ENCODE measurements at places on chromosomes 1 and 21.

- DNase-seq = peak; percentile 42
These were observed 1.9 kb downstream of the MANEAL start for GRCh38 chr1:37795340-37796125.

GRCh38 chr1:165449131-165449530 lies 4.2 kb upstream of the RXRG start:
- DNase-seq = no peak

- DNase-seq = peak; percentile 54
These were observed at the start of gene COL6A1 for GRCh38 chr21:45981151-45982091. Gene COL6A1, plus strand, starts transcription at chr21:45981770. Its CDS starts 81 bp downstream, at chr21:45981851.

DNA sequence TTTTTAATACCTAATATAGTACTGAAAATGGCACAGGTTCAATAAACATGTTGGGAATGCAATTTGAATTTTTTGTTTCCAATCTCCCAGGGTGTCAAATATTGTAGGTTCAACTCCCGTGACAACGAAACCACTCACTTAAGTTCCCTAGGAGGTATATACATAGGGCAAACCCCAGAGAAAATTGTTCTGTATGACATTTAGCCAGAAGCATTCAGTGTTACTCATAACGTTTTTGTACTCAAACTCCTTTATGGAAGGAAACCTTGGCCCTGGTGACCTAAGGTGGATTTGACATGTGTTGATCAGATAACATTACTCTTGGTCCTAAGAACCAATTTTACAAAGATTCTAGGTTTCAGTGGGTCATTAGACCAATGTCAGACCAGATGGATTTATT lies 110.6 kb downstream of the USP25 start:
- no peak for DNase-seq

GRCh38 chr1:163758977-163759670 lies 437.4 kb downstream of the NUF2 start:
- no peak for DNase-seq

DNA sequence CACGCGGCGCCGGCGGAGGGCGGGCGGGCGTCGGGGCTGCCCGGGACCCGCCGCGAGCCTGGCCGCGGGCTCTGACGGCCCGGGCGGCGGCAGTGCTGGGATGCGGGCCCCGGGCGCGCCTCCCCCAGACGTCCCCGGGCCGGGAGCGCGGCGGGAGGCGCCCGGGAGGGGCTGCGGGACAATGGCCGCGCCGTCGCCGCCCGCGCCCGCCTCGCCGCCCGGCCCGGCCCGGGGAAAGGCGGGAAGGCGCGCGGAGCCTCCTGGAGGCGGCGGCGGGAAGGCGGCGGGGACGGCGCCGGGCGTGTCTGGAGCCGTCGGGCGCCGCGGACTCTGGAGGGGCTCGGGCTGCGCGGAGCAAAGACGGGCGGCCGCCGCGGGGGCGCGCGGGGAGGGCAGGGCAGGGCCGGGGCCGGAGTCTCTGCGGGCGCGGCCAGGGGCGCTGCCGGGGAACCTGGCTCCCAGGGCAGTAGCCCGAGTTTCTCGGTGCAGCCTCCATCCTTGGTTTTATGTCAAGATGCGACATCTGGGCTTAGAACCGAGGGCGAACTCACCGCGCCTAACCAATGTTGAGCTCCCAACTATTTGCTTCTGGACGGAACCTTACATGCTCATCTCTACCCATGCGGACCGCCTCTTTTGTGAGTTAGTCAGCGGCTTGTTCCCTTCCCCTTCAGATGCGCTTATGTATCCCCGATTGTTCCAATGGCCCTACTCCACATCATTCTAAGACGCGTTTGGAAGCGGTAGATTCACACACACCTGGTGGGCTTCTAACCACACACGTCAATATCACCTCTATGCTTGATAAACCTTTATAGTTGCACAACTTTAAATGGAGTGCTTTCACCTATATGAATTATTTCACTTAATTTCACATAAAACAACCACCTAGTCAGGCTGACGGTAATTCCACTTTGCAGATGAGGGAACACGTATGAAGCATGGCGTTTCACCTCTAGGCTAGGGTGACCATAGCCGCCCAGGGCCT lies 651 bp downstream of the ZBTB8A start:
- DNase-seq = peak; percentile 54

- DNase-seq = no peak
These were observed 841 bp downstream of the POFUT2 start for GRCh38 chr21:45286671-45287437.

DNA sequence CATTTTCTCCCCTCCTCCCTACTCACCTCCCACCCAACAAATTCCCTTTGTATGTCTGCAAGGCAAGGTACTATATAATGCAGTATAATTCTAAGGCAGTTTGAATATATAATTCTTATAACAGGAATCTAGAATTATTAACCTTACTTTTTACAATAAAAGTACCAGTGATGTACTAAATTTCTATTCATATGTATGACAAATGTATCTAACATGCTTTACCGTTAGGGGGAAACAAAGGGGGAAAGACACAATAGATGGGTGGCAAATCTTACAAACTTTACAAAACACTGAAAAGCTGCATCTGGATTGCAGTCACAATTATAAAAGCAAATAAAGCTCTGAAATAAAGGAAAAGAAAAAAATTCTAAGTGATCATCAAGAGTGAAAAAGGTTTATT lies 2.3 kb downstream of the PIK3R3 start:
- no peak for DNase-seq

- DNase-seq = no peak
These were observed 9.9 kb downstream of the CNIH3 start for GRCh38 chr1:224626042-224626441.

- DNase-seq = no peak
These were observed 3.1 kb downstream of the ACADM start for GRCh38 chr1:75727571-75727970.

DNA sequence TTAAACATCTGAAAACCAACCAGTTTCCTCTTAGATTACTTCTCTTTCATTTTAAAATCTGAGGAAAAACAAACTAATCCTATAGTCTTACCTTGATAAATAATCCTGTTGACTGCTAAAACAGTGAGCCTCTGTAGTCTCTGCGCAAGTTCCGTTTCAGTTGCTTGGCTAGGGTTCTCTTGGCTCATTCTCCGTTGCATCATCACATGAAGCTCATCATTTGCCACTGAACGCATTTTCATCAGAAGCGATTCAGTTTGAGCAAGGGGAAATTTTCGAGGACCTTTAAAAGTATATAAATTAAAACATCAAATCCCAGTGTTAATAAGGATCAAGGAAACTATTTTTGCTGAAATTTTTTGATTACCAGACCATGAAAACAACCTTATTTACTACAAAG lies 96.7 kb upstream of the GNG4 start:
- no peak for DNase-seq

DNA sequence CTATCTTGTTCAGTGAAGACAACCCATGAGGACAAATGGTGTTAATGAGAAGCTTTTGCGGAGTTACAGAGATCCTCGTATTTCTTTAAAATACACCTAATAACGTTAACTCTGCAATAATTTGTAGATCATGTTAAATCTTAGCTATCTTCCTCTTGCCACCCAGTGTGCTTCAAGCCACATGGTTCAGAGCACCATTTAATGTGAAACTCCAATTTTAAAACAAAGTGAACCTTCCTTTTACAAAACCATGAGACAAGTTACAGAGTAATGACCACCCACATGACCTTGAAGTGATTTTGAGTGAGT lies 1.7 kb upstream of the KCNE2 start:
- DNase-seq = no peak

GRCh38 chr1:63322114-63322943 lies at the start of gene FOXD3:
Gene FOXD3, plus strand, starts transcription at chr1:63322567. Its CDS starts 492 bp downstream, at chr1:63323059.
- DNase-seq = no peak

- no peak for DNase-seq
These were observed 270.8 kb downstream of the PRDM2 start for GRCh38 chr1:13970631-13971247.

DNA sequence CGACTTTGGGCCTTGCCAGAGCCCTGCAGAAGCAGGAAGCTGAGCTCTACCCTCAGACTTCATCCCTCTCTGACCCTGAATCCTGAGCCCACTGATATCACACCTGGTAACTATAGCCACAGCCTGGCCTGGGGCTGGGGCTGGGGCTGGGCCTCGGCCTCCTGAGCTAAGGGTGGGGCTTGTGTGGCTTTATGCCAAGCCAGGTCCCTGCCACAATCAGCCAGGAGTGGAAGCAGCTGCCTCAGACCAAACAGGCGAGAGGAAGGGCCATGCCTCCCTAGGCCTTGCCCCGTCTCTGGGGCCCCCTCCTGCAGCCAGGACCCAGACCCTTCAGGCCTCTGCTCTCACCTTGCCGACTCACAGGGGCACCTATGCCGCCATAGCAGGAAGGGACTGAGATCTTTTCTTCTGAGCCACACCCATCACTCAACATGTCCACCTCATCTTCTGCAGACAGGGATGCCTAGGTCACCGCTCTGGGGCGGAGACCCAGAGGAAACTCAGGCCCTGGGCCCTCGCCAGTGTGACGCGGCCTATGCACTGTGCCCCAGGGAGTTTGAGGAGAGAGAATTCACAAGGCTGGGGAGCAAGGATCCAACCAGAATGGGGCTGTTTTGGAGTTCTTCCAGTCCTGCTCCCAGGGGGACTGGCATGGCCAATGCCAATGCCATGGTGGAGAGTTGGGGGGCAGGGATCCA lies 5.7 kb downstream of the UBXN11 start:
- DNase-seq = no peak

DNA sequence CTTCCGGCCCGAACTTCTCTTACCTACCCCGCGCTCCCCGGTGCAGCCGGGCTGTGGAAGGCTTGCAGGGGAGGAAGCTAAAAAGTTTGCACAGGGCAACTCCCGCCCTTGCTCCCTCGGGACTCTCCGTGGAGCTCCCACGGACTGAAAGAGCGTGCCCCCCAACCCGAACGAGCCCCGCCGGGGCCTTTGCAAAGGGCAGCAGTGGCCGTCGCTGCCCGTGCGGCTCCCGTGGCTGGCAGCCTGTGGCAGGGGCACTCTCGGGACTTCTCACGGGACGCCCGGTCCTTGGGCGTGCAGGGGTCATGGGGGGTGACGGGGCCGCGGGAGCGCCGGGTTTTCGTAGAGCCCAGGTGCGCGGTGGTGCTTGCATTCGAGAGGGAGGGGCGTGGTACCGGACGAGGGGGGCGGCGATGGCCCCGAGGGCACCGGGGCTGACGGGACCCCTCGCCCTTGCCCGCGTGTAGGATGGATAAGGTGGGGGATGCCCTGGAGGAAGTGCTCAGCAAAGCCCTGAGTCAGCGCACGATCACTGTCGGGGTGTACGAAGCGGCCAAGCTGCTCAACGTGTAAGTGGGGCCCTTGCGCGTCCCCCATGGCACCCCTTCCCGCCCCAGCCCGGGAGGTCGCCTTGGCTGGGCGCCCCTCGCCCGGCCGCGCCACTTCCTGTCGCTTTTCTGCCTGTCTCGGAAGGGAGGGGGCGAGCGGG lies 711 bp downstream of the GADD45A start:
- peak; percentile 35 for DNase-seq

GRCh38 chr1:189616893-189617292 lies 860.8 kb downstream of the BRINP3 start:
- DNase-seq = no peak

GRCh38 chr1:98963064-98963758 lies 41.5 kb downstream of the PLPPR5 start:
- DNase-seq = no peak

DNA sequence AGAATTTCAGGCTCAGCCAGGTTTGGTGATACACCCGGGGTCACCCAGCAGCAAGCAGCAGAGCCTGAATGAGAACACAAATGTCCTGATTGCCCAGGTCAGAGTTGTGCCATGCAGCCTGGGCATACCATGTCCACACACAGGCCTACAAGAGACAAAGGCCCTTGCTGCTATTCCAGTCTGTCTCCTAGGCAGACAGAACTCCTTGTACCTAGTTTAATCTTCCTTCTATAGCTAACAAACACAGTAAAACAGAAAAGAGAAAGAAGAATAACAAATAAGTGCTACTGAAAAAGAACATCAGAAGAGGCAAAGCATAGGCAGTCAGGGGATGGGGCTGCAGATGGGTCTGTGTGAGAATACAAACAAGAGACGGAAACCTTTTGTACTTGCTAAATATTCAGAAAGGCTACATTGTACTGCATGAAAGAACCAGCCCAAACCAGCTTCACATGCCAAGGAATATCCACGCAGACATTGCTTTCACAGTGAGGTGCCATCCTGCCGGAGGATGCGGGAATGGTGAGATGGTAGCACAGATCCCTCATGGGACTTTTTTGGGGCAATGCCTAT lies 401.7 kb downstream of the OMA1 start:
- no peak for DNase-seq

GRCh38 chr1:208213786-208214185 lies 30.4 kb downstream of the PLXNA2 start:
- no peak for DNase-seq

DNA sequence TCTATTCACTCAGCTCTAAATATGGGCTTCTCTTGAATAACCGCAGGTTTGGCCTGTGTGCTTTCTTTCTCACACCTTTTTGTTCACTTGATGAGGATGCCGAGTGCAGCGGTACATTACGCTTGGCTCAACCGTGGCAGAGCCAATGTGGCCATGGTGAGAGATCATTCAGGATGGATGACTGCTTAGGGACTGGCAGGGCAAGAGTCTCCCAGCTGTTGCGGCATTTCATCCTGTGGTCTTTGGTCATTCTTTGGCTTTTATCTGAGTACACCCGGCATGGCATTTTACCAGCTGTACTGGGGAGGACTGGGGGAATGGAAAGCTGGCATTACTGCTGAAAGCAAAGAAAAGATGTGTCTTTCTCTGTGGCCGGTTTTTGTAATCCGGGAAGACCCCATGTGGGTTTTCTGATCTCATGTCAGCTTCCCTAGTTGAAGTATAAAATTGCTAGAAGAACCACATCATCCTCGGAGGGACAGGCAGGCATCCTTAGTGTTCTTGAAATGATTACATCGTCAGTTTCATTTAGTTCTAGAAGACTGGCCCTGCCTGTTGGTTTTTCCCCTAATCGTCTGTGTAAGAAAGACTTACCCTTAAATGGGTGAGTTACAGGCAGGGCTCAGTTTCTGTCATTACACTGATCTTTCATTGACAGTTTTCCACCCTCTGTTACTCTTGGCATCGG lies 15.1 kb downstream of the PCP4 start:
- DNase-seq = no peak

DNA sequence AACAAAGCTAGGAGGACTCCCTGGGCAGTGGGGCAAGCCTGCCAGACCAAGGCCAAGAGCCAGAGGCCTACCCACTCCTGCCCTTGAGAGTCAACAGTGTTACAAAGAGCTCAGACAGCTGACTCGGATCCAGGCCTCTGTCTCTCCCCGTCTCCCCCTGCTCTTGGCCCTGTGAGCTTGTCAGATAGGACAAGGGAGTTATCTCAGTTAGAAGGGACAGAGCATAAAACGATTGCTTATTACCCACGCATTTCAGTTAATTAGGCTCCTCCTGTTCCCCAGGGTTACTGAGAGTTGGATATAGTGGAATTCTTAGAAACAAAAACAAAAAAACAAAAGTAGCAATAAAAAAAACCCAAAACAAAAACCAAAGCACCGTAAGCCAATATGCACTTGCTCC lies 1.3 kb downstream of the SLC41A1 start:
- DNase-seq = no peak
